ENCODE measurements at places on chromosomes 5 and 9. TPM values are rescaled to one million over a fixed set of nuclear protein-coding genes. Genes with fewer than 3 reads are reported as not detected.

Gene FAM221B
- not detected for total RNA-seq

Gene TLX3
- total RNA-seq = 161 TPM

- DNase-seq = no peak
Measured at GRCh38 chr5:67222243-67223025, 25.8 kb upstream of the CD180 start.

DNA sequence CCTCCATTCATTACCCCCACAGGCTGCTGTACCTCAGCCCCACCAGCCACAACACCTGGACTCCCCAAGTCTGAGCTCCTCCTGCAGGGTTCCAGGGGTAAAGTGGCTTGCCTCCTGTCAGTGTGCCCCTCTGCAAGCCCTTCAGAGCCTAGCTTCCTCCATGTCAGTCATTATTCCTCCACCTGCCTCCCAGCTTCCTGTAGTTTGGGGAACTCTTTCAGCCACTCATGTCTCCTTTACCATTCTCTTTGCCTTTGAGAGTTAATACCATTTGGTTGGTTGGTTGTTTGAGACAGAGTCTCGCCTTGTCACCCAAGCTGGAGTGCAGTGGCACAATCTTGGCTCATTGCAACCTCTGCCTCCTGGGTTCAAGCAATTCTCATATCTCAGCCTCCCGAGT lies 36.2 kb downstream of the IRF1 start:
- DNase-seq = no peak

DNA sequence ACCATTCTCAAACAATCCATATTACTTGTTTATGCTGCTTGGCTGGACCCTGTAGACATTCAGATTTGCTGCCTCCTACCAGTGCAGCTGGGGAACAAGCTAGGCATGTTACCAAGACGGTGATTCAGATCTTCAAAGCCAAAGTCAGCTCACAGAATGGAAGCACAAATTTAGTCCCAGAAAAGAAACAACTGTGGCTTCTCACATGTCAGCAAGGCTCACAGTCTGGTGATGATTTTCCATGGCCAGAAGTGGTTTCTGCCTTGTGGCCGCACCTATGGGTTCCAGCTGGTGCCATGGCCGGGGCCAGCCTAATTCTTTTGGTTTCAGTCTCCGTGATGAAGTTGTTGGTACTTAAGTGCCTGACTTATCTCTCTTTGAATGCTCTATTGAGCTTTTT lies 182.2 kb downstream of the TMC1 start:
- DNase-seq = no peak

DNA sequence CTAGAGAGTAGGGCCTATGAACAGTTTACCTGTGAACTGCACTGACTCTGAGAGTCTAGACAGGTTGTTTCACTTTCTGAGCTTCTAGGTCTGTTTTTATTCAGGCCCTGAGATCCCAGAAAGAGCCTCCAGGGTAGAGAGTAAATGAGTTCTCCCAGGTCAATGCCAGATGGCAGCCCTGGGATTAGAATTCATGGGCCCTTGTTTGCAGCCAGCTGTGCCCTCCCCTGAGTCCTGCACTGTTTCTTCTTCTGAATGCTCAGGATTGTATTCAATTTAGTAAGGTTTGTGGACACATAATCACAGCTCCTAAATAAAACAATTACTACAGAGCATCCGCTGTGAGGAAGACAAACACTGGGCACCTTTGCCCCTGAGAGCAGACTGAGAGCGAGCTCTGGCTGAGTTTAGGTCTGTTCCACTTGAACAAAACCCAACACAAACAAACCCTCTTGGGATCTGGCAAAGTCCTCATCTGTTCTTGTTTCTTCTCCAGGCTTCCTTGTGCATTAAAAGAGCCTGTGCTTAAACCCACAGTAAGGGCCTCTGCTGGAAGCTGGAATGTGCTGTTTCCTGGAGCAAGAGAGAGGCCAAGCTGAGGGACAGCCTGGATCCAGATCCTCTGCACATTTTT lies 29.9 kb downstream of the FAM219A start:
- DNase-seq = no peak
